Omental fat pad (tissue), 4 donors: ENCODE measurements at places on chromosomes 1 and 21. TPM values are rescaled to one million over a fixed set of nuclear protein-coding genes. Genes with fewer than 3 reads are reported as not detected.

The FMO5 gene
- 2.5 TPM for total RNA-seq

The CCDC17 gene
- total RNA-seq = 0.84 TPM

The CHIA gene
- total RNA-seq = not detected

The BTBD8 gene
- 2.0 TPM for total RNA-seq
